ENCODE measurements at places on chromosomes 2 and 18.
A peak's percentile ranks its signal among the peaks of the same experiment; 100 is the strongest.

DNA sequence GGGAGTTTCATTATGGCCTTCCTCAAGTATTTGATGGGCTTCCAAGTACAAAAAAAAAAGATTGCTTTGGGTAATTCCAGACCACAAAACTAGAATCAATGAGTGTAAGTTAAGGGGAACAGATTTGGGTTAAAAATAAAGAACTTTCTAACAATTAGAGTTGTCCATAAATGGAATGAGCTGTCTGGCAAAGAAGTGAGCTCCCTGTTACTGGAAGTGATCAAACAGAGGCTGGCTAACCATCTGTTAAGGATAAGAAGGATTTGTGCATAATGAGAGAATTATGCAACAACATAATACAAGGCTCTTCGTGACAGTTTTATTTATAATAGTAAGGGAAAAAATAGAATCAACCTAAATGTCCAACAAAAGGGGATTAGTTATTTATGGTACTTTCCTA, 44.6 kb upstream of the ACVR1 start:
- DNase-seq = no peak

DNA sequence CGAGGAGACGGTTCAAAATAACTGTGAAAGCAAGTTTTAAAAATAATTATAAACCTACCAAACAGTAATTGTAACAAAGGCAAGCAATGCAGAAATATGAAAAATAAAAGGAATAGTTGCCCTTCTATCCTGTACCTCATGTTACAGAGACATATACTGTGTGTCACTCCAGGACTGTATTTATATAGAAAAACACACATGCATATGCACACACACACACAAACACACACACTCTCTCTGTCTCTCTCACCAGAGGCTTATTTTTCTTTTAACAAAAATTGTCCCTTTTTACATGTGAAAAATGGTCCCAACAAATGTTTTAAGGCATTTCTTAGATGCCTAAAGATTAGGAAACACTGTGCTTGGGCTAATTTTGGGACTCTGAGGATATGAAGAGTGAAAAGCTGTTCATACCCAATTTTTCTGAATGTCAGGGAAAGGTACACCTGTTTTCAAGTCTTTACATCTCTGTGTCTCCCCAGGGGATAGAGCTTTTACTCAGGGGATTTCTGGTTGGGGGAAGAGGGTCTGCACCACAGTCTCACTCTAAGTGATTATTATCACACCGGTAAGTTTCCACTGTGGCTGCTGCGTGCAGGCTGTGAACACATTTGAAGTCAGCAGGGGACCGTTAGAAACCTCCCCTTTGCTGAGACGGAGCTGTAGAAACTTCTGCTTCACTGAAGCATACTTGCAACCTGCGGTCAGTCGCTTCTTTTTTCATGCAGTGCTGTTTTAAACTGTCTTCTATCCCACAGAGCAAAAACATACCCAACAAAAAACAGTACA, 51.4 kb upstream of the SPAG16 start:
- DNase-seq = no peak

GRCh38 chr2:3527886-3528785, 8.8 kb upstream of the ADI1 start:
- no peak for DNase-seq

- DNase-seq = peak; percentile 66
Observed at GRCh38 chr2:70084973-70085710, 2.1 kb upstream of the PCBP1 start.

DNA sequence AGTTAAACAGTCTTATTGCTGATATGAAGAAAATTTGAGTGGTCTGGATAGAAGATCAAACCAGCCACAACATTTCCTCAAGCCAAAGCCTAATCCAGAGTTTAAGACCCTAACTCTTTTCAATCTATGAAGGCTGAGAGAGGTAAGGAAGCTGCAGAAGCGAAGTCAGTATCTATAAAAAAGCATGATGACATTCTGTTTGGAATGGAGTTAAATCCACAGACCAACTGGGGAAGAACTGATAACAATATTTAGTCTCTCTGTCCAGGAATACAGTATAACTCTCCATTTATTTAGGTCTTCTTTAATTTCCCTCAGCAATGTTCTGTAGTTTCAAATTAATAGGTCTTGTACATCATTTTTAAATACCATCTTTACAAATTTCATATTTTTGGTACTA, 16.0 kb downstream of the PIGN start:
- no peak for DNase-seq

GRCh38 chr18:54926593-54927325, 32.5 kb downstream of the CCDC68 start:
- DNase-seq = no peak

- no peak for DNase-seq
Observed at GRCh38 chr2:222805591-222806304, 55.1 kb upstream of the ACSL3 start.

DNA sequence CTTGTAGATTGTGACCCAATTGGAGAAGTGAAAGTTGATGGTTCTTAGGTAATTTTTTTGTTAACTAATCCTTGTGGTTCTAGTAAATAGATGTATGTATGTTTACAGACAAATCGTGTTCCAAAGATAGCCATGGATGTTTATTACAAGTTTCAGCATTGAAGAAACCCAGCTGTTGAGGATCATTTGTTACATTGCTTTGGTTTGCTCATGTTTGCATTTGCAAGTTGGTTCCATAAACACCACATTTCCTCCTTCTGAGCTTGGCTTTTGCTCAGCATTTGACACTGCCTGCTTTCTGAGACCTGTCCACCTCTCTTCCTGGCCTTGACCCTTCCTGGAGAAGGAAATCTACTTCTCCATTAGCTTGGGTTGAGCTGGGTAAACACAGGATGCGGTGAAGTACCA, 1.8 kb upstream of the CCDC68 start:
- DNase-seq = no peak

DNA sequence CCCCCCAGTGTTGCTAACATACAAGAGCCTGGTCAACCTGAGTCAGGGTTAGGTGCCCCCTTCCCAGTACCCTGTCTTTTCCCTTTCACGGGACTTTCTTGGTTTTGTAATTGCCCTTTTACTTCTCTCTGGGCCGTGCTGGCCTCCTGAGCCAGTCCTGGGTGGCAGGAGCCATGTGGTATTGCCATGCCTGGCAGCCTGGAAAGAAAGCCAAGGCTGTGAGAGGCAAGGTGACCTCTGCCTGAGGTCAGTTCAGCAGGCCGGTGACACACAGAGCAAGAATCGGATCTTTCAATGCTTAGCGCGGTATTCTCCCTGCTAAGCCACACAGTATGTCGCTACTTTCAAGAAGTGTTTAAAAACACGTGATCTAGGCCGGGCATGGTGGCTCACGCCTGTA, 52.3 kb downstream of the C18orf63 start:
- no peak for DNase-seq

GRCh38 chr2:9753276-9753600, 90.0 kb upstream of the TAF1B start:
- no peak for DNase-seq

DNA sequence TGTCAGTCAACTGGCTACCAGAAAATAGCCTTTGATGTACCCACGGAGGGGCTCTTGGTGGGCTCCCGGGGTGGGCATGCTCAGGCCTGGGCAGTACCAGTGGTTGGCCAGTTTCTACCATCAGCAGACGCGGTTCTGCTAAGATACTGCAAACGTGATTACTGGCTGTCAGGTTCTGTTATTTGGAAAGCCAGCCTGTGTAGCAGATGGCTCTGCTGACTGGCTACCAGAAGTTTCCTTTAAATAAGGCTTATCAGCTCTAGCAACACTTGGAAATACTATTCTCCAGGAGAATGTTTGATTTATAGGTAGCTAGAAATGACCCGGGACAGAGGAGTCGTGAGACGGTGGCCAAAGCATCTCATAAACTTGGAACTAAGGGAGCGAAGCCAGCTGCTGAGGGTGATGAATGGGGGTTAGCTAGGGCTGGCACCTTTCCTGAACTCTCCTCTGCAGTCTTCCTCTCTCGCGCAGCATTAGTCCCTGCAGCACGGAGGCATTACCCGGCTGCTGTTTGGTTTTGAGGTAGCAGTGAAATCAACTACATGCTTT, 171.9 kb downstream of the AGAP1 start:
- no peak for DNase-seq

DNA sequence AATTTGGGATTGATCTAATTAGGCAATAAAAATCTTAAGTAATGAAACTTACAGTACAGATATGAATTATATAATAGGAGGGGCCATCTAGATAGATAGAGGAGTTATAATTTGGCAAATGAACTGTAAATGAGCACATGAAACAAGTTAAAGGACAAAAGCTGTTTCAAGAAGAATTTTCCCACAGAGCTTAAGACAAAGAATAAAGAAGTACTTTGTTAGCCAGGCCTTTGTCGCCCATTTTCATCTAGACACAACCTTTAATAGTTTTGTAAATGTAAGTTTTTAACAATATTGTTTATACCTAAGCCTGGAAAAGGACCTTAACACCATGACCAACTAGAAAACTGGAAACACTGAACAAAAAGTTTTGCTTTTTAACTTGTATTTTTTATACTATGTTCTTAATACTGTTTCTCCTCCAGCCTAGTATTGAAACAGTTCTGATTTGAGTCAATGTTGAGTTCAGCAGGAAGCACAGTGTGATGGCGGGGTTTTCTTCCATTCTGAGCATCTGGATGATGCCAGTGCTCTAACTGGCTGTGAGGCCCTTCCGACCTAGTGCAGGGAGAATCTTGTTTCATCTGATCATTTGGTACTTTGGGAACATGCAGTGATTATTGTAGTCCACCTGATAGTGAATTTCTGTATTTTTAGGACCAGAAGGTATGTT, 37.6 kb downstream of the FARP2 start:
- DNase-seq = no peak
